Anterior cingulate cortex (tissue), 58 donors: ENCODE measurements at places on chromosomes 4 and X.

- DNase-seq = no peak
These were observed 73.0 kb upstream of the ADAD1 start for GRCh38 chr4:122305853-122306252.

DNA sequence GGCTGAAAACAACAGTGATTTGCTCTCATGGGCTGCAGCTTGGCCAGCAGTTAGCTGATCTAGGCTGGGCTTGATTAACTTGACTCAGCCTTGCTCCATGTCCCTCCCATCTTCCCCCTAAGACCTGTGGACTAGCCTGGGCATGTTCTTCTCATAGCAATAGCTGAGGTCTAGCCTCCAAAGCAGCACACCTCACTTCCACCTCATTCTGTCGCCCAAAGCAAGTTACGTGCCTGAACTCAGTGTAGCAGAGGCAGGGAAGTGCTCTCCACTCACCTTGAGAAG is 62.2 kb downstream of the EVC start:
- no peak for DNase-seq

GRCh38 chr4:8273450-8273849 is 3.9 kb downstream of the HTRA3 start:
- DNase-seq = no peak

DNA sequence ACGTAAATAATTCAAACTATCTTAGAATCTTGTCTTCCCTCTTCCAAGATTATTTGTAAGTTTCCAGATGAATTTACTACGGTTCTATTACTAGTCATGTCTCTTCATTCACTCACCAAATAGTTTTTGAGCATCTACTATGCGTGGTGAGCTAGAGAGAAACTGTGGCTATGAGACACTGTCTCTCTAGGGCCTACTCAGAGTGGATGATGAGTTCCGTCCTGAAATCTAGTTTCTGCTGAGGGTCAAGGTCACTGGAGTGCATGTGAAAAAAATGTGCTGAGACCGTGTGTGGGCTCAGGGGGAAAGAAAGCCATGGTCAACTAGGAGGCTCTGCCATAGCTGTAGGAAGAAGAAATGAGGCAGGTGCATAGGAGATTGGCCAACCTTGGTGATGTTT is 320.2 kb upstream of the GATB start:
- no peak for DNase-seq

DNA sequence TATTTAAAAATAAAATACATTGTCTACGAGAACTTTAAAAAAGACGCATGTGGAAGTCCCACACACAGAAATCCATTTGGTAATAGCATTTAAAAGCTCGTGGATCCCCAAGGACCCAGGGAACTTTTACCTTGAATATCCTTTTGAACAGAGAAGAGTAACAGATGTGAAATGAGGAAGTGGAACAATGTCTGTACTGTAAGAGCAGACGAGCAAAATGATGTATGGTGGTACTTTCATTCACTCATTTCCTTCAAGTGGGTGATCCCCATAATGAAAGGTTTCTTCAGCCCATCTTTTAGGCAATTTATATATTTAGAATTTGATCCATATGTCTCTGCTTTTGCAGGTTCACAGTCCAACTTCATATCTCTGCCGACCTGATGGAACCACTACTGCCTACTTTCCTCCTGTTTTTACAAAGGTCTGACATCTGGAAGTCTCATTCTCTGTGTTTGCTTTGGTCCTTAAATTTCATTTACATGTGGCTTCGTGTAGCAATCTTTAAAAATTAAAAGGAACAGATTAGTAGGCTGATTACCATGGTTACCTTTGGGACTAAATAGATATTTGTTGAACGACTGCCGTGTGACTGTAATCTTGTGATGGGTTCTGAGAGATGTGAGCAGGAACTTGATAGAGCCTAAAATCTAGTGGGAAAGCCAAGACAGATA is 188.4 kb downstream of the PALLD start:
- no peak for DNase-seq

DNA sequence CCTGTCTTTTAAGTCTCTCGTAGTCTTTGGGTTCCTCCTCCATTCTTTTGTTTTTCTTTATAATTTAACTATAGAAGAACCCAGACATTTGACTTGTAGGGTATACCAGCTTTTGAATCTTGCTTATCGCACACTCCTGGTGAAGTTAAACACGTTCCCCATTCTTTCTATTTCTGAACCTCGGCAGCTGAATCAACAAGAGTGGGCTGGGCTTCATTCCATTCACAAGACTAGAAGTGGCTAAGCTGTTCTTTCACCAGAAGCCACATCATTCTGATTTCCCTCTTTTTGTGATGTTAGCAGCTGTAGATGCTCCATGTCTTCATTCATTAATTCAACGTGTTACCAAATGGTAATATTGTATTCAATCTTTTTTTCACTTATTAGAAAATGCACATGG is 167.9 kb downstream of the CORIN start:
- no peak for DNase-seq

DNA sequence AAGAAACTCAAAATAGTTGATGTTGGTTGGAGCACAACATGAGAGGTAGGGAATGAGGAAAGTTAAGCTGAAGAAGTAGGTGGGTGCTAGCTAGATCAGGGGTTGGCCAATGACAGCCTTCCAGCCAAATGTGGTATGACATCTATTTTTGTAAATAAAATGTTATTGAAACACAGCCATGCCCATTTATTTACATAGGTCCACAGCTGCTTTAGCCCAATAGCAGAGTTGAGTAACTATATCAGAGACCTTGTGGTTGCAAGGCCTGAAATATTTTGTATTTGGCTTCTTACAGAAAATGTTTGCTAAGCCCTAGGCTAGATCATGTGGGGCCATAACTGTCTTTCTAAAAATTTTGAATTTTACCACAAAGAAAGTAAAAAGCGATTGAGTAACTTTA is 234.9 kb upstream of the CTSO start:
- DNase-seq = no peak

DNA sequence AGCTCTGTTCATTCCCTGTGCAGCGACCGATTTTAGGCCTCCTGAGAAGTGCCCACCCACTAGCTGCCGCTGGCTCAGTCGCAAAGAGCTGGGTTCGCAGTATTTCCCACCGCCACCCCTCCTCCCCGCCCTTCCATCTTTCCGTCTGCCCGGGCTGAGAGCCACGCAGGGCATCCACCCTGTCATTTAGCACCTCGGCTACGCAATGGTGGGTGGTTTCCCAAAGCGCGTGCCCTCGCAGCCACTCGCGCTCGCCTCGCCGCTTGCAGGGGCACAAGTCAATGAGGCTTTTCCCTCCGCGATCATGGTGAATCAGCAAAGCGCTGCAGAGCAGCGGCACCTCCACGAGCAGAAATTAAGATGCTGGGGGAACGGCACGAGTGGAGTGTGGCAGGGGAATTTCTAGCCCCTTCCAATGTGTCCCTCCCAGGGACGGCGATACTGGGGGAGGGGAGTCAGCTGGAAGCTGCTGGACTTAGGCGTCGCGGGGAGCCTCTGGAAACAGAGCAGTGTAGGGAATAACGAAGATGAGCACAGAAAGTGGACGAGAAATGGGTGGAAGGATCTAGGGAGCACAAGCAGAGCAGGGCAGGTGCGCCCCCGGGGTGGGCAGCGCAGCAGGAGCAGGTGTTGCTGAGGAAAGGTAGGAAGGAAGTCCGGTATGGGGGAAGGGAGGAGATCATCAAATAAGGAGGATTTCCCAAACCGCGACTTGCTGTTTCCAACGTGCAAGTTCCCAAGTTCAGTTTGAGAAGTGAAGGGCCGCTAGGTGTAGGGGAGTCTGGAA is 2.4 kb upstream of the PTCHD1 start:
- DNase-seq = no peak

DNA sequence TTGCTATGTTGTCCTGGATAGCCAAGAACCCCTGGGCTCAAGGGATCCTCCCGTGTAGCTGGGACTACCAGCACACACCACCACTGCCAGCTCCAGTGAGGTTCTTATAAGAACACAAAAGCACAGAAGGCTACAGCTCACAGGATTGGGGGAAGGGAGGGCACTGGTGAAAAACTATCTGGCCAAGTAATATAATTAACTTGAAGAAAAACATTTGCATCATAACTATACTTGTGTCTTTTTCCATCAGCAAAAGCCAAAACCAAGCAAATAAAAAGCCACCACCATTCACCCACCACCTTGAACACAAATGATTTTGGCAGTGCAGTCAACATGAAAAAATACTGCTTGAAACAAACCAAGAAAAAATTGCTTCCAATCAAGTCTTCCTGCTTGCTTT is 188.2 kb downstream of the MAML3 start:
- DNase-seq = no peak

GRCh38 chr4:53040459-53040815 is 178.3 kb downstream of the RASL11B start:
- no peak for DNase-seq

DNA sequence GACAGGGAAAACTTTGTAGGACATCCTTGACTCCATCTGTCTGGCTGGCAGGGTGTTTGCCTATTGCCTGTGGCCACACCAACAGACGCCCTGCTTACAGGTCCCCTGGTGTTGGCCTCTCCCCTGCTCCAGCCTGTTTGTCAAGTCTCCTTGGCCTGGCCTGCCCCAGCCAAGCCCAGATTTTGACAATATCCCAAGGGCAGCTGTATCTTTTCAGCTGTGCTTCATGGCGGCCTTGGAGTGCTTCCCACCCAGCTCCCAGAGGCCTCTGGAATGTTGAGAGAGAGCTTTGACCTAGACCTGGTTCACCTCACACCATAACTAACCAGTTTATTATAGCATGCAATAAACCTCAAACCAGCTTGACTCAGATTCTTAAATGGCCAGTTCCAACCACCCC is 204.0 kb upstream of the NHS start:
- no peak for DNase-seq

- DNase-seq = no peak
These were observed 21.9 kb downstream of the EDA2R start for GRCh38 chrX:66616944-66617343.

DNA sequence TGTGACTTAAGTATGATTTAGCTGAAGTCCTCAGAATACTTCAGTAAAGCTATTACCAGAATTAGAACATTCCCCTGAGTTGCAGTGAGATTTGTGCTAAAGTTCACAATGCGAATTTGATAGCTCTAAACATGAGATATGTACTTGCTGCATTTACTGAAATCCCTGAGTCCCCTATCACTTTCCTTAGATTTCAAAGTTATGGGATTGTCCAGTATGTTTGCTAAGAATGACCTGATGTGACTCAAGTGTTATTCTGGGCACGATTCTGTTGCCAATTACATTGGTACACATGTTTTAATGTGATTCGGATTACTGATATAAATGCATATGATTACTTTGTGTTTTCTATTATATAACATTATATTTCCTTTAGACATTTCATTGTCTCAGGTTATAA is 91.3 kb upstream of the AMOT start:
- no peak for DNase-seq

GRCh38 chr4:179307297-179308136 is 1865.3 kb upstream of the AGA start:
- no peak for DNase-seq

- DNase-seq = no peak
These were observed 204.7 kb downstream of the SPRY1 start for GRCh38 chr4:123600987-123601904.

DNA sequence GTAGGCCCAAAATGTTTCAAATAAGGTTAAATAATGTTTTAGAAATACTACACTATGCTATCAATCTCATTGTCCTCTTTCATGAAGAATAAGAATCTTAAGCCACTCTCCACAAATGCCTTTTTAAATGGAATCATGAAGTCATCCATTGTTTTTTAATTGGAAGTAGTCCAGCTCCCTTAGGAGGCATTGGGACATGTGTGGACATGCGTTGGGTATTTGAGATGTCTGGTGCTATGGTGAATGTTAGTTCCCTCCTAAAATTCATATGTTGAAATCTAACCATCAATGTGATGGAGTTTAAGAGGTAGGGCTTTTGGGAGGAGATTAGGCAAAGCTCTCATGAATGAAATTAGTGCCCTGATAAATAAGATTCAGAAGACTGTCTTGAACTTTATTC is 289.0 kb downstream of the C4orf33 start:
- DNase-seq = no peak

DNA sequence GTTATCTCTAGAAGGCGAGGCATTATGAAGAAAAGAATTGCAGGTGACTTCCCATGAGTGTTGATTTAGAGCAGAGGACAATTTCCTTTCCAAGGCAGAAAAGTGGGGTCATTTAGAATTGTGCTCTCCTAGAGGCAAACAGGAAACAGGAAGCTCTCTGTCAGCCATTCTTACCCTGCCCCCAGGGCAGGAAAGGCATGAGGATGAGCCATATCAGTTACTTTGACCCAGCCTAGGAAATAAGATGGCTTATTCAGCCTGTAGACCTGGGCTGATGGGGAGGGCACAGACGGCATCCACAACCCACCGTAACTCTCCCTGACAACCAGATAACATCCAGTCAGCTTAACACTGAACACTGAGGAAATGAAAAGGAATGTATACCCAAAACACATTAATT is 88.8 kb upstream of the KDR start:
- DNase-seq = no peak
